Erythroblast (primary cell): ENCODE measurements at places on chromosomes 12 and 14.

DNA sequence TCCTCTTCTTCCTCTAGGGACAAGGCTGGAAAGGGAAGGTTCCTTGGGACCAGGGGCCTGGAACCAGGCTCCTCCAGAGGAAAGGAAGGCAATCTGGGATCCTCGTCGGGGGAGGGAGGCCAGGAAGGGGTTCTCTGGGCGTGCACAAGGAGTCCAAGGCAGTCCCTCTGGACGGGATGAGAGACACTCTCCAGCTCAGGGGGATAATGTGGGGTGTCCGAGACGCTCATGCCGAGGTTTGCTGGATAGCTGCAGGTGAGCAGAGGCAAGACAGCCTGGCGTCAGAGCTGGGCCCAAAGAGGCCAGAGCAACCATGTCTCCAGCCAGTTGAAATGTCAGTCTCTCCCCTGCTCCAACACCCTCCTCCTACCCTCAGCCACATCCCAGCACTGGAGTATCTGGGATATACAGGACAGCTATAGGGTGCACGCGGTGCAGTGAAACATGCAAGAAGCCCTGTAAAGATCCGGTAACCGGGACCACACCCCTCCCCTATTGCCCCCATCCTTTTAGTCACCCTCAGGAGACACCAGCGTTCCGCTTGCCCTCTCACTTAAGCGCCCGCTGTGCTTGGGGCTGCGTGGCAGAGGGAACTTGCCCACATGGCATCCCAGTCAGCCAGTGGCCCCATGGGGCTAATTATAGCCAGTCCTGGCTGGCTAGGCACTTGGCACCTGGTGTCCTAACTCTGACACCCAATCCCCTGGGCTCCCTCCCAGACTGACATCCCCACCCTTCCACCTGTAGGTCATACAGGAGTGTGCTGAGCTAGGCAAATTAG lies at the start of gene KLHL33:
Gene KLHL33 (minus strand): TSS at position 585 of the 781 bp plus-strand sequence. CDS start 355 bp downstream, at position 230.
- no peak for DNase-seq

GRCh38 chr14:61502459-61503093 lies 181.2 kb downstream of the PRKCH start:
- no peak for DNase-seq

DNA sequence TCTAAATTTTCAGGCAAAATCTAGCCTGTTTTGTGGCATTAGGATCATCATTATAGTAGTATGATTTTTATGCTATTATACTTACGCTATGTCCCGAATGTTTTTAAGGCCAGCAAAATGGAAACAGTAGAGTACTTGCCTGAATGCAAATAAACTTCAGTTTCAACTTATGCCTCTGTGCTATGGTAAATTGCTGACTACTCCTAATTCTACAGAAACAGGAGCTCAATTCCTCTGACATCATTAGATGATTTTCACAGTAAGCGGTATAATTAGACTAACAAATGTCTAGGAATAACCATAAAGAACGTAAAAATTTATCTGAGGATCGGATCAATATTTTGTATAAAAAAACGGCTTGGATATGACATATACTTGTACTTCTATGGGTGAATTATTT lies 270.0 kb downstream of the EGLN3 start:
- DNase-seq = no peak

- no peak for DNase-seq
These were observed 57.1 kb downstream of the METTL25 start for GRCh38 chr12:82415402-82415801.

- DNase-seq = no peak
These were observed 166.6 kb upstream of the RPL10L start for GRCh38 chr14:46818147-46818546.

DNA sequence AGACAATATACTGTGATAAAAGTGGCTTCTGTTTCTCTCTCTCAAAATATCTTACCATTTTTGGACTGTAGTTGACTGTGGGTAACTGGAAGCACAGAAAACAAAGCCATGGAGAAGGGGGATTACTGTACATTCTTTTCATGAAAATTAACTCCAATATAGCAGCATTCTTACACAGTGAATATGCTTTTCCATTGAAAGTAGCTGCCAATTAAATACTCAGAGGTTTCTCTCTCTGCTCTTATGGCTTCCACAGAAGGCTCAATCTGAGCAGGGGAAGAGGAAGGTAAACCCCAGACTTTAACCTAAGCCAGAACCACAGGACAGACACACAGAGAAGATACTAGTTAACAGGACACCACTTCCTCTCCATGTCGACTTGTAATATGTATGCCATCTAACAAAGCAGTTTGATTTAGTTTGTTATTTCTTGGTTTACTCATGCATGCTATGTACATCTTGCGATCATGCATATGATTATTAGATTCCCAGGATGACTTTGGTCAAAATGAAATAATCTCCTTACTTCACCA lies 150.2 kb downstream of the SSPN start:
- DNase-seq = no peak

GRCh38 chr14:101150039-101150610 lies 246.6 kb upstream of the RTL1 start:
- no peak for DNase-seq

DNA sequence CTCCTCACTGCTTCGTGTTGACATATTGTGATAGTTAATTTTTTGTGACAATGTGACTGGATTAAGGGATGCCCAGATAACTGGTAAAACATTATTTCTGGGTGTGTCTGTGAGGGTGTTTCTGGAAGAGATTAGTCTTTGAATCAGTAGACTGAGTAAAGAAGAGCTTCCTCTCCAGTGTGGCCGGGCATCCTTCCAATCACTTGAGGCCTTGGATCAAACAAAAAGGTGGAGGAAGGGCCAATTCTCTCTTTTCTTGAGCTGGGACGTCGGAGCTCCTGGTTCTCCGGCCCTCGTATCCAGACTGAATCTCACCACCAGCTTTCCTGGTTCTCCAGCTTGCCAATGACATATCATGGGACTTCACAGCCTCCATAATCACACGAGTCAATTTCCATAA lies 240.4 kb downstream of the CHST11 start:
- no peak for DNase-seq

- DNase-seq = no peak
These were observed 50.9 kb downstream of the AP5M1 start for GRCh38 chr14:57319636-57320192.

GRCh38 chr12:27639265-27639664 lies 57.0 kb upstream of the REP15 start:
- DNase-seq = no peak
